Stimulated activated CD4-positive, alpha-beta T cell treated with anti-CD3 and anti-CD28 coated beads, TNF-alpha, amount 100 ng/mL, for 48 hours (primary cell): ENCODE measurements at places on chromosomes 2 and 18.

- no peak for DNase-seq
These were observed 147.8 kb upstream of the SPHKAP start for GRCh38 chr2:228329282-228329681.

GRCh38 chr18:48740851-48741485 lies 202.1 kb downstream of the CTIF start:
- no peak for DNase-seq

GRCh38 chr2:111972955-111973565 lies 74.7 kb downstream of the MERTK start:
- no peak for DNase-seq

GRCh38 chr2:74883011-74883410 lies 49.1 kb downstream of the HK2 start:
- DNase-seq, result no peak

DNA sequence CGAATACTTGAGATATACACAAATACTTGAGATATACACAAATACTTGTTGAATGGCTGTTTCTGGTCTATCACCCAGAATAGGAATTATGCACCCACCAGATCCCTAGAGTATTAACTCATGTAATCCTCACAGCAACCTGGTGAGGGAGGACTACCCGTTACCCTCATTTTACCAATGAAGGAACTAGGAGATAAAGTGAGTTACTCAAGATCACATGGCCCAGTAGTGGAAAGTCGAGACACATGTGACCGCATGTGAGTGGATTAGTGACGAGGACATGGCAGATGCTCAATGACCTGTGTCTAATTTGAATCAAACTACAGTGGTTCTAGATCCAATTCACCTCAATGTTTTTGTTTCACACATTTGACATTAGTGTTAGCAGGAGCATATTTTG lies 2.4 kb downstream of the MOGAT1 start:
- no peak for DNase-seq

DNA sequence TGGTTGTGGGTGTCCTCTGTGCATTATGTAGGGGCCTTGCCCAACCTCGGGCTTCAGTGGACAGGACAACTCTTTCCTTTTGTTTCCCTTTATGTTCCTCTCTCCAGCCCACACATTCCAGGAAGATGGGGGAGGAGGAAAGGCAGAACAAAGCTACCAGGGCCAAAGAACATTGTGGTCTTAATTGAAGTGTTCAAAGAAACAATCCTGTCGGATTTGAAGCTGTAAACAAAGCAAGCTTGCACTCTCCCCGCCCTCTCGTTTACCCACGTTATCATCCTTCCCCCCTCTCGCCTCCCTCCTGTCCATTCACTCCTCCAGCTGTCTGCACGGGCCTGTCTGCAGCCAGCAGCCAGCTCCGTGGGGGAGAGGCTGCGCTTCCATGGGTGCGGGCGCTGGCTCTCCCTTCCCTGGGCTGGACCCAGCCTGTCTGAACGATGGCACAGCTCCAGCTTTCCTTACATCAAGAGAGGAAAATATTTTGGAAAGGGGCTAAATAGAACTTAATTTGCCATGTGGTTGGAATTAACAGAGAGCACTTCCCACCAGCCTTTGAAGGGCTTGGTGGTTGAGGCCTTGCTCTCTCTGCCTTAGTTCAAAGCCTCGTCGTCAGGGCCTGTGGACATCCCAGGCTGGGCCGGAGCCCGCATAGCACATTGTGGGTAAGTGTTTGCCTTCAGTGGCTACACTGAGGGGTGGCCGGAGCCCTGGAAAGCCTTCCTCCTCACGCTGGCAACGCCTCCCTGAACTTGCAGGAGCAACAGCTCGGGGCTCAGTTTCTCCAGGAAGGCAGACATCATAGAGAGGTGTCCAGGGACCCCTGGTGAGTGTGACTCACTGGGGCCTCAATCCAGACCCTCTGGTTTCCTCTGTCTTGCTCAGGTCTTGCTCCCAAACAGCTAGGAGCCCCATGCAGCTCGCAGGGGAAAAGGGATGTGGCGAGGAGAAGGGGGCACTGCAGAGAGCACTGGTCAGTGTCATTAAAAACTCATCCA lies 60.6 kb upstream of the HS6ST1 start:
- DNase-seq, result no peak

DNA sequence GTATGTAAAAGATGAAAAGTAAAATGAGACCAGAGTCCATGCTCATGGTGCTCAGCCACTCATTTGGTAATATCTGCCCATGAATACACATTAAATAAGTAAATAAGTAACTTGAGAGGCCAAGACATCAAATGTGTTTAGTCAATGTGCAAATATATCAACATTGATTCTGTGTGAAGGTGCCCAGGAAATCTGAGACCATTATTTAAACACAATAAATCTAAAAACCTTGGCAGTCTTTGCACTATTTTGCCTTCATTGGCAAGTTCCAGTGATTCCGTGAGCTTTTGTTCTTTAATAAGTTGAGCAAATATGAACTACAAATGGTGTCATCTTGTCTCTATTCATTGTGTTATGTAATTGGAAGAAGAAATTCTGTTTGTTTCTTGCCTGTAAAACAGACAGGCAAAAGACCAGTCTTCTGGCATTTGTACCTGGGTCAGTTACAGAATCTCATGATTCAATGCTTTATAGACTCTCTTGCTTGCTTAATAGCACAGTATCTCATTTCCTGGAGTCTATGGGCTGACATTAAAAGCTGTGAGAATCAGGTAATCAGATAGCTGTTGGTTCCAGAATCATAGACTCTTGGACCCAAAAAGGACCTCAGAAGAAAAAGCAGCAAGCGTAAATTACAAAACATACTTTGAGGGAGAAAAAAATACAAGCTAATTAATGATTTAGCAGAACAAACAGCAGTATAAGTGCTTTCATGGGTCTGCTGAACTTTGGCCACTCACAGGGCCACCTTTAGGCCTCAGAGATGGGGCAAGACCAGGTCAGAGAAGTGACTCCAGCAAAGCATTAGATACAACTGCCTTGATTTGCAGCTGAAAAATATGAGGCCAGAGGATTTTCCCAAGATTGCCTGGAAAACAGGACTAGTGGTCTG lies 20.0 kb upstream of the SERPINB3 start:
- no peak for DNase-seq

GRCh38 chr2:174524527-174524926 lies 37.7 kb upstream of the GPR155 start:
- no peak for DNase-seq

GRCh38 chr18:9771261-9771976 lies 63.3 kb downstream of the RAB31 start:
- DNase-seq, result peak; percentile 13

DNA sequence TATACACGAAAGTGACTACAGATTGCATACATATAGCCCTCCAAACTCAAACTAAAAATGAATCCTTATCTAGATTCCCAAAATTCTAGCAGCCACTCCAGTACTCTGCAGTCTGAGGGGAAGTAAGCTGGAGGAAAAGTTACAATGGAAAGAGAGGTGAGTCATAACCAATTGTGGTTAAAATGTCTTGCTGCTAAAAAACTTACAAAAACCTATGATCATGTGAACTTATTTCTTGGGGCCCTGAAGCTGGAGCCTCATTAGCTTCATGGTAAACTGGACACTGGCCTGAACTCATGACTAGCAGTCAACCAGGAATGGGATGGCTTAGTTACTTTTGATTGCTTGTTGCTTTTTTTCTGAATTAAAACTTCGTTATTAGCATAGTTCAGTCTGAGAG lies 175.9 kb downstream of the SLC4A3 start:
- DNase-seq, result no peak

- DNase-seq, result no peak
These were observed 72.8 kb upstream of the LDLRAD4 start for GRCh38 chr18:13145636-13146190.

DNA sequence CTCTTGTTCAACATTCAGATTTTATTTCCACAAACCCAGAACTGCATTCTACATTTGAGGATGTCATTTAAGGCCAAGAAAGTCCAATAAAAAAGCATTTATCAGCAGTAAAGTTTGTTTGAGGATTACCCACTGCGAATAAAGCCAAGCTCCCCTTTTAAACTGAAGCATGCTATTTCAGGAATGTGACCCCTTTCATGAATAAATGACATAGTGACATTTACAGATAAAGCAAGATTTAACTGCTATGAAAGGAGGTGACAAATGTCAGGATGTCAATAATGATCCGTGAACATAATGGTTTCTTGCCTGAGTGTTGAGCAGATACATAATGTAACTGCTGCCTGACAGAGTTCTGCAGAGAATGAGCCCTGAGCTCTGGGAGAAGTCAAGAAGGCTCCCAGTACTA lies 146.3 kb downstream of the TDRD15 start:
- DNase-seq, result no peak

DNA sequence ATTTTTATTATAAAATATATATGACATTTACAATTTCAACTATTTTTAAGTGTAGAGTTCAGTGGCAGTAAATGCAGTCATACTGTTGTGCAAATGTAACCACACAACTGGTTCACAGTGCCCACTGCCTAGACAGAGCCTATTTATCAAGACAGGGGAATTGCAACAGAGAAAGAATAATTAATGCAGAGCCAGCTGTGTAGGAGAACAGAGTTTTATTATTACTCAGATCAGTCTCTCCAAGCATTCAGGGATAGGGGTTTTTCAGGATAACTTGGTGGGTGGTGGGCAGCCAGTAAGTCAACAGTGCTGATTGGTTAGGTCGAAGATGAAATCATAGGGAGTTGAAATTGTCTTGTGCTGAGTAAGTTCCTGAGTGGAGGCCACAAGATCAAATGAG lies 200.3 kb downstream of the NYAP2 start:
- DNase-seq, result no peak

DNA sequence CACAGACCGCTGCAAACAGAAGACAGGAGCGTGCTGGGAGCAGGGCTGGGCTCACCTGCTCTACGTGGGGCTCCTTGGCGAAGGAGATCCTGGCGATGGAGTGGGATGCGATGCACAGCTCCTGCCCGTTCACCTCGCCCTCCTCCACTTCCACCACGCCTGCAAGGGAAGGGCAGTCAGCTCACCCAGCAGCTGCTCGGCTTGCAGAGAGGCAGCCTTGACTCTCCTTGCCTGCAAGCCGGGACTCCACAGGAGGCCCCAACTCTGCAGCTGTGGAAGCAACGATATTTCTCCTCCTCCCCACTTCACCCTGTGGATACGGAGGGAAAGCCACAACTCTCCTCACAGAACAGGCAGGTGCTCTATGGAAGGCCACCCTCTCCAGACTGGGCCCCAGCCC lies 35.1 kb downstream of the THAP4 start:
- no peak for DNase-seq

DNA sequence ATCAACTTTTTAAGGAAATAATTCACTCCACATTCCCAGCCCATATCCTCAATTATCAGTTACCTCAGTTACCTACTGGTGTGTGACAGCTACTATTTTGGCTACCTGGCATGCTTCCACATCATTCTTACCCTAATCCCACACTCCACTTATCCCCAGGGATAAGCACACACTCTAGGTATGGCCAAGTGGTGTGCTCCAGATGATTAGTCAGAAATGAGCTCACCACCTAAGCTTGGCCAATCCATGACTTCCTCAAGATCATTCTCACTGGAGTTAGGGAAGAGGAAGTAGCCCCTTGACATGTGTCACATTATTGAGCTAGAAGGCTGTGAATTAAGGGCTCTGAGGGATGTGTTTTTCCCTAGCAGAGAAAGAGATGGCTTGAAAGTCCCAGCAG lies 20.9 kb upstream of the SMAD4 start:
- DNase-seq, result no peak

GRCh38 chr2:98484652-98485452 lies 40.2 kb downstream of the INPP4A start:
- DNase-seq, result no peak

DNA sequence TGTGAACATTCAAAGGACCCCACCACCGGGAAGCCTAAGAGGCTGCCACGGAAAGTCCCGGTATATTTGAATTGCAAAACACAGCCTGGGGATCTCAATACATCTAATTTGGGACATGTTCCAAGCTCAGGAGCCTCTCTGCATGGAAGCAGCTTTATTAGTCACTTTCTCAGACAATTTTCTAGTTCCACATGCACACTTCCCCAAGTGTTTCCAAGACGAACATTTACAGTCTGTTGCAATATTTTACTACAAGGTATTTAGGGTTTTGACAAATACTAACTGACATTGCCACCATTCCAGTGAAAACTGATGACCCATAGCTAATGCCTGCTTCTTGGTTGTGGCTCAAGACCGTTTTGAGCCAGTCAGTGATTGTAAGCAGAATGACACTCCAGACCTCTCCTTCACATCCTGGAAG lies 145.3 kb downstream of the NCKAP5 start:
- DNase-seq, result no peak

DNA sequence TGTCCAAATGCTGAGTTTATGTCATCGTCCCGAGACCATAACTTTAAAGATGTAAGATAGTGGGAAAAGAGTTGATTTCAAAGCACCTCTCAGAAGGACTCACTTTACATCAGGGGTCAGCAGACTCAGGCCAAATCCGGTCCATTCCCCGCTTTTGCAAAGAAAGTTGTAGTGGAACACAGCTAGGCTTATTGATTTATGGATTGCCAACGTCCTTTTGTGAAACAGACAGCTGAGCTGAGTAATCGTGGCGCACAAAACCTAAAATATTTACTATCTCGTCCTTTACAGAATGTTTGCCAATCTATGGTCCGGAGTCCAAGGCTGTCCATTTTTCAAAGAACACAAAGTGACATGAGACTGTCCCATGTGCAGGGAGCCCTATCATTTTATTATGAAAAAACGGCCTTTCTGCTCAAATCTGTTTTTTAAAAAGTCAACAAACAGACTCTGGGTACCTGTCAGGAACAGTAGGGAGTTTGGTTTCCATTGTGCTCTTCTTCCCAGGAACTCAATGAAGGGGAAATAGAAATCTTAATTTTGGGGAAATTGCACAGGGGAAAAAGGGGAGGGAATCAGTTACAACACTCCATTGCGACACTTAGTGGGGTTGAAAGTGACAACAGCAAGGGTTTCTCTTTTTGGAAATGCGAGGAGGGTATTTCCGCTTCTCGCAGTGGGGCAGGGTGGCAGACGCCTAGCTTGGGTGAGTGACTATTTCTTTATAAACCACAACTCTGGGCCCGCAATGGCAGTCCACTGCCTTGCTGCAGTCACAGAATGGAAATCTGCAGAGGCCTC lies at the start of gene IL1RN:
Gene IL1RN, plus strand, starts transcription at position 754 of the 801 bp plus-strand sequence. Its CDS starts 27 bp downstream, at position 781.
- no peak for DNase-seq

- DNase-seq, result no peak
These were observed 156.9 kb downstream of the GRB14 start for GRCh38 chr2:164464376-164464775.

DNA sequence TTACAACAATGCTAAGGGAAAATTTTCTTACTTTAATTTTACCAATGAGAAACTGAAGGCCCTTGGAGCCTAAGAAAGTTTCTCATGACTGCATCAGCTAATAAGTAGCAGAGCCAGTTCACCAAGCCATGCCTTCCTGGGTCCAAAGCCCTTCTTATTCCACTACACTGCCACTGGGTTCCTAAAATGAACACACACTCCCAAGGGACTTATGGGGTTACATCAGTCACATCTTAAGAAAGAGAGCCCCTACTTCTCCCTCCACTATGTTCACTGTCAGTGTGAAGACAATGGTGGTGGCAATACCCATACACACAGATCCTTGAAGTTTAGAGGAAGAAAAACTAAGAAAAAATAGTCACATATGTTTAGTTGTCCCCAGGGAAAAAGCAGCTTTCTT lies 20.6 kb downstream of the MBD2 start:
- no peak for DNase-seq
